GM04503 (cell line): ENCODE measurements at places on chromosomes 12 and 14.

- peak; percentile 90 for DNase-seq
Observed at GRCh38 chr14:57833323-57833722, 32.6 kb downstream of the SLC35F4 start.

GRCh38 chr12:27359578-27360340 lies 27.1 kb downstream of the BMAL2 start:
- no peak for DNase-seq

DNA sequence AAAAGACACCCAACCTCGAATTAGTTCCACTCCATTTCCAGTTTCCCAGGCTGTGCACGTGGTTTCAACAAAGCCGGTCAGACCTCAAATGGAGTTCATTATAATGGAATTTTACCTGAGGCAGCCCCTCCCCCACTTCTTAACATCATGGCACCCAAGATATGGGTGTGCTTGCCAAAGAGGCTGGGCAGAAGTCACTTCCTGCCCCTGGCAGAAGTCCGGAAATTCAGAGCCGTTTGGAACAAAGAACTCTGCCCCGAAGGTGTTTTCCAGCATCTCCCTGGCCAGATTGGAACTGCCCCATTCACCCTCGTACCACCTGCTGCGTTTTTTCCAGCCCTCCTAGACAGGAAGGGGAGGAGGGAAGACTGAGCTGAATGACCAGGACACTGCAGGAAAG lies 8.2 kb downstream of the VDR start:
- no peak for DNase-seq

DNA sequence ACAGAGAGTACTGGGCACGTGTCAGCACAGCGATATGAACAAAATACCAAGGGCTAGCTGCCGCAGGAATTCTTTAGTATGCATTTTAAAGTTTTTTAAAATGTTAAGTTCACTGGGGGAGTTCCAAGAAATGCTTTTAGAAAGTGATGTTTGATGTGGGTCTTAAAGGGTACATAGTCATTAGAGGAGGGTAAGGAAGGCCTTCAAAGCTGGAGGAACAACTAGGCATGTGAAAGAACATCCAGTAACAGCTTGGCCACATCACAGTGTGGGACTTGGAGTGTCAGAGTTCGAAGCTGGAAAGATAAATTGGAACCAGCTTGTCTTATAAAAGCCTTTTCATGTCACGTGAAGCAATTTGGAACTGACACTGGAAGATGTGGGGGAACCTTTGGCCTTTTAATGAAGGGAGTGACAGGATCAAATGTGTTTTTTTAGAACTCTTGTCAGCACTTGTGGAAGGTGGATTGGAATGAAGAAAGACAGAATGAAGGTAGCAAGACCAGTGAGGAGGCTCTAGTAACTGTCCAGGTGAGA lies 57.7 kb downstream of the WDR20 start:
- DNase-seq: no peak

DNA sequence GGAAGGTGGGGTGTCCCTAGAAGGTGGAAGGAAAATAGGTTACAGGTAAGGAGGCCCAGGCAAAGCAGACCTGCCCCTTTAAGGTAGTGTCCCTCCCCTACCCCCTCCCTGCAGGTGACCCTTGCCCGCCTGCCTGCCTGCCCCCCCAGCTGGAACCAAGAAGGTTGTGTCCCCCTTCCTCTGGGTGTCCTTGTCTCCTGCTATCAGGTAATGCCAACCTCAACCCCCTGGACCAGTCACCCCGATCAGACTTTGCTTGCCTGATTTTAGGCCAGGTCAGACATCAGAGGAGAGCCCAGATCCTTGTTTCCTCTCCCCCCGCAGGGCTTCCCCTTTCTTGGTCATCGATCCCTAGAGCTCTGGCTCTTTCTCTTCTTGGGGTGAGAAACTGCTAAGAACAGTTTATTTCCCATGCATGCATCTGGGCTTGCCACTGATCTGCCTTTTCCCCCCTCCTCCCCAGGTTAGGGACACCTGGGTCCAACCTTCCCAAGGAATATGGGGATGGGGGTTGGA lies at the start of gene SLC39A5:
TSS of gene SLC39A5 (plus strand) at position 136 of the 516 bp plus-strand sequence. CDS start 1,224 bp downstream, outside the sequence.
- DNase-seq: no peak

DNA sequence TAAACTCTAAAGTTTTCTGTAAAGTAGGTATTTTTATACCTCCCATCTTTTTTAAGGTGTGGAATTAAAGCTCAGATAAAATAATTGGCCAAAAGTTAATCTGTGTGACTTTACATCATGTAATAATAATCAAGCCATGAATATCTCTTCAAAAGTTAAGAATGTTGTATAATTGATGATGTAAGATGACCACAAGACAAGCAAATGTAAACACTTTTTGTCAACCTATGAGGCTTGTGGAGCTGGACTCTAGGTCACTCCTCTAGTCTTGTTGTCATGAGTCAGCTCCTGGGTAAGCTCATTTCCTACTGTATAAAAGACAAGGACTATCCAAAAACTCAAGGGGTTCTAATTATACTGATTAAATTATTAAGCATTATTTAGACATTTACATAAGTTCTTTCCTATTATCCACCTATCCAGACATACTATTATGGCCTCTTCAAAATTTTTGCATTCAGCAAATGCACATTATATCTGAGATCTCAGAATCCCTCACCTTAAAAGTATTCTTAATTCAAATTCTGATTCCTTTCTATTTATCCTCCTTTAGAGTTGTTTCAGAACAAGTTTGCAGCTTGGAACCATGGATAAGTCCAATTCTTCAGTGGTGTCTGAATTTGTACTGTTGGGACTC lies at the start of gene OR4K5:
TSS of gene OR4K5 (plus strand) at position 587 of the 637 bp plus-strand sequence. CDS start at position 587, 0 bp downstream.
- no peak for DNase-seq

GRCh38 chr12:112239020-112239419 lies 113.7 kb downstream of the TRAFD1 start:
- DNase-seq: no peak

GRCh38 chr12:124730455-124730932 lies 133.2 kb downstream of the SCARB1 start:
- DNase-seq: no peak

GRCh38 chr12:19792028-19792427 lies 352.7 kb downstream of the AEBP2 start:
- no peak for DNase-seq

GRCh38 chr14:51395361-51395849 lies 155.4 kb downstream of the TMX1 start:
- peak; percentile 93 for DNase-seq

- DNase-seq: no peak
Observed at GRCh38 chr14:94481468-94482131, 5.6 kb upstream of the SERPINA9 start.

DNA sequence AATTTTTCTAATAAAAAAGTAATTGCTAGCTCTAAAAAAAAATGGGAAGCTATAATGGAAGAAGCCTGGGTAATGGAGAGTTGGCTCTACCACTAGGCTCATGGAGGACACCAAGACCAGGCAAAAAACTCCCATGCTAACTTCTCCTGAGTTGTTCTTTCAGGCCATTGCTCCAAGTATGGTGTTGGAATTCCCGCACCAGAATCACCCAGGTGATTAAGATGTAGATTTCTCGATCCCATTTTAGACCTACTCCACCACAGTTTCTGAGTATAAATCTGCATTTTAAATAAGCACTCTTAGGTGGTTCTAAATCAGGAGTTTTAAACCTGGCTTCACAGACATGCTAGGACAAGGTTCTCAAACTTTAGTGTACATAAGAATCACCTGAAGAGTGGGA lies 221.0 kb downstream of the EMP1 start:
- DNase-seq: no peak

GRCh38 chr14:104972301-104973134 lies 5.7 kb downstream of the AHNAK2 start:
- peak; percentile 44 for DNase-seq

- DNase-seq: no peak
Observed at GRCh38 chr12:60752589-60752988, 1156.8 kb downstream of the SLC16A7 start.

DNA sequence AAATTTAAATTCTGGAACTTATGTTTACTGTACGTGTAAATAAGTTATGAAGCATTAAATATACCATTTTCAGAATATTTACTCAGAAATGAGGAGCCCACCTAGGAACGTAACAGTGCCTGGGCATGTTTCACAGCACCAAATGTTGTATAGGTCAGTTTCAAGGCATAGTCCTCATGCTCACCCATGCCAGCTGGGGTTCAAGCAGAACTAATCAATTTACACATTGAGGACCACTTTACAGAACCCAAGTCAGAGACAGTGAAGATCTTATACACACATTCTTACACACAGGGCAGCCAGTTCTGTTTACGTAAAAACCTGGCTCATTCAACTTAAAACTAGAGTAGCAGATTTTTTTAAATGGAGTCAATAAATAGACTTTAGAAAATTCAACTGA lies 2.0 kb downstream of the KICS2 start:
- DNase-seq: no peak

GRCh38 chr12:69247268-69248018 lies 8.1 kb downstream of the CPSF6 start:
- DNase-seq: no peak

GRCh38 chr12:121579981-121580868 lies 598 bp downstream of the KDM2B start:
- DNase-seq: no peak

- no peak for DNase-seq
Observed at GRCh38 chr12:84497819-84498218, 414.8 kb downstream of the SLC6A15 start.

DNA sequence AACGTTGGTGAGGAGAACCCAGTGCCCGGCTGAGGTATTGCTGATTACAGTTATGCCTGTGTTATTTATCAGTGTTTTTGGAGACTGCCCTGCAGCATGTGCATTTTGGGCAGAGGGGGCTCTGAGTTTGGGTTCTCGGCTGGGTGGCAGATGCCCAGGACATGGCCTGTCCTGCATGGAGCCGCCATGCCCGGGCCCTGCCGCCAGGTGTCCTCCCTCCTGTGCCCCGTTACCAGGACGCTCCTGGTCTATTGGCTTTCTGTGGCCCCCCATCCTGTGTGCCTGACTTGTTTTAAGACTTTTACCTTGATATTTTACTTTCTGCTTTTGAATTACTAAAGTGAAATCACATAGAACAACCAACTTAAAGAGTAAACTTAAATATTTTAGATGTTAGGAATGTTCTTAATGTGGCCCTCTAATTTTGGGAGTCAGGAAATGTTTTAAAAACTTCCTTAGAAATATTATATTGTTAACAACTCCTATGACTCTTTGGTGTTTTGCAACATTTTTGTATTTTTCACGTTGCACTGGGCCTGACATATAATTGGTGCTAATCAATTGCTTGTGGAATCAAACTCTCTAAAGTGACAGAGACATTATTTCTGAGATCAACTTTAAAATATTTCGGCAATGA lies 51.8 kb downstream of the PRIMA1 start:
- no peak for DNase-seq

- no peak for DNase-seq
Observed at GRCh38 chr12:50073206-50073605, 11.9 kb upstream of the SMARCD1 start.

DNA sequence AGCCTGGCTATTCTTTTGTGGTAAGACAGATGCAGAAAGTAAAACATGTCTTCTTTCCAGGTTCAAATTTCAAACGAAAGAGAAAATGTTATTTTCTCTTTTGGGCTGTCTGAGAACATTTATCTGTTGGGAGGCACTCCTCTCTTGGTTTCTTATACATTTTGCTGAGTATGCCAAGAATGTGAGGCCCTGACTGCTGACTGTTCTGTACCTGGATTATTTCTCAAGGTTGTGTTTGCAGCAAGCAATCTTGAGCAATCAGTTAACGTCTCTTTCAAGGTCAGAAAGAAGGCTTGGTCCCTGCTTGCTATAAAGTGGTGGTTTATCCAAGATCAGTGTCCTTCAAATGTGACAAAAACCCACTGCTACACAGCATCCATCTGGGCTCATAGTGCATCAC lies 9.8 kb downstream of the SSTR1 start:
- no peak for DNase-seq

- no peak for DNase-seq
Observed at GRCh38 chr14:53710615-53711014, 246.0 kb downstream of the BMP4 start.

- DNase-seq: peak; percentile 3
Observed at GRCh38 chr12:62977418-62977817, 42.5 kb upstream of the PPM1H start.

DNA sequence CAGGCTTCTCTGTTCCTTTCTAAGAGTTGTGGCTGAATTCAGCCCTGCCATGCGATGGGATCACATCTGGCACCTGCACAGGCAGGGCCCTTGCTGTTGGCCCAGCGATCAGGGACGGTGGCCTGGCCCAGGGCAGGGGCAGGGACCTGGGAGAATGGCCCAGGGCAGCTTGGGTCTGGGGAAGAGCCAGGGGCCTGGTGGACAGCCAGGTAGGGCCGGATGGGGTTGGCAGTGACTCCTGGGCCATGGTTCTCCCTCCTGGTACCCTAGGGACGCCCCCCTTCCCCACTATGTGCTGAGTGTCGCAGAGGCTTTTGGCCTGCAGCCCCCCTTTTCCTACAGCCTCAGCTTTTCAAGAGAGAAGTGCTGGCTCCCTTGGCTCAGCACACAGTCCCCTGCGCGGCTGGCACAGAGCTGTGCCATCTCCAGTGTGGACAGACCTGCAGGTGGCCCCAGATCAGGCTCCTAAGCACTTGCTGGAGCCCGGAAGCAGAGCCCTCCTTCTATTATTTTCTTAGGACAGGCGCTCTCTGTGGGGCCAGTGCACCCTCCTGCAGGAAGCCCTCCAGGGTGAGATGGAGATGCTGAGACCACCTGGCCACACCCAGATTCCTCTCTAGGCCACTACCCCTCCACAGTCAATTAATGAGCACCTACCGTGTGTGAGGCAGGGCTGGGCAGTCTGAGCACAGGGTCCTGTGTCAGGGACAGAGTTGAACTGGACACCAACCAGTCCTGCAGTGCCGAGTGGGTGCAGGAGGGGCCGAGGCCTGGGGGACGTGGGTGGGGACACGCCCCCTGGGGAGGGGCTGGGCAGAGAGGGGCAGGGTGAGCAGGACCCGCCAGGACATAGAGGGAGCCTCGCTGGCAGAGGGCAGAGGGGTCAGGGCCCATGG lies 267.6 kb downstream of the ADGRD1 start:
- no peak for DNase-seq

- DNase-seq: no peak
Observed at GRCh38 chr14:64815257-64815656, 64.5 kb downstream of the SPTB start.

GRCh38 chr14:79708426-79709388 lies 502.6 kb downstream of the DIO2 start:
- no peak for DNase-seq

- DNase-seq: no peak
Observed at GRCh38 chr14:95935228-95935822, 58.7 kb downstream of the TUNAR start.

- no peak for DNase-seq
Observed at GRCh38 chr14:94663965-94664704, 51.9 kb downstream of the SERPINA3 start.

GRCh38 chr14:35503646-35504045 lies 30.3 kb upstream of the INSM2 start:
- DNase-seq: no peak
